ENCODE measurements at places on chromosomes 1 and 21.

- no peak for DNase-seq
Measured at GRCh38 chr1:114507513-114507912, 3.5 kb downstream of the TRIM33 start.

DNA sequence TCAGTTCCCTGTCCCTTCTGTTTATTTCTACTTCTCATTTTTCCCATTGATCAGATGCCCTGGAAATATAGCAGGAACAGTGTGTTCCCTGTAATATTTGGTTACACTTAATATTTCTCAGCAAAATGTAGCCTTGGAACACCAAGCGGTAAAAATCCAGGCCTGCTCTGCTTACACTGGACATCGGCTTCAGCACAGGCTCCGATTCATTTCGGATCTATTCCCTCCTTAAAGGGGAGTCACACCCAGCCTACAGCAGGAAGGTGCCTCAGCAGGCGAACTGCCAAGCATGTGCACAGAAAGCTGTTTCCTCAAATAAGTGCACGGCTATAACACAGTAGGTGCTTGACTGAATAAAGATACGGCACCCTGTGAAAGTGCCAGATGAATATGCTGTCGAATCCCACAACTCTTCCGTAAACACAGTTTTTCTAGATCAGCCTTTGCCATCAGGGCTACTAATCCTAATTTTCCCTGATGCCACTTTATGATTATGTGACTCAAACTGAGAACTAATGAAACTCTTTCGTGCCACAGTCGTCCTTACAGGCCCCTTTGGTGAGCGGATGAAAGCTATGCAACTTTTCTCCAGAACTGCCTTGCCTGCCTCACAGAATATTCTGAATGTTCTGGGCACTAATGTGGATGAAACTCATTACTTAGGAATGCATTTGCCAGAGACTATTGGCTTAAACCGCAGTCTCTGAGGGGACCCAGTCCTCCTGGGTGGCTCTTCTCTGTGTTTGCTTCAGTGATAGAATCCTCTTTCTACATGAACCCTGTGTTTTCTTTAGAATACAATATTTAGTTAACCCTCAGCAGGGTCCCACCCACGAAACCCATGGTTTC lies 275.5 kb upstream of the RUNX1 start:
- DNase-seq: no peak

DNA sequence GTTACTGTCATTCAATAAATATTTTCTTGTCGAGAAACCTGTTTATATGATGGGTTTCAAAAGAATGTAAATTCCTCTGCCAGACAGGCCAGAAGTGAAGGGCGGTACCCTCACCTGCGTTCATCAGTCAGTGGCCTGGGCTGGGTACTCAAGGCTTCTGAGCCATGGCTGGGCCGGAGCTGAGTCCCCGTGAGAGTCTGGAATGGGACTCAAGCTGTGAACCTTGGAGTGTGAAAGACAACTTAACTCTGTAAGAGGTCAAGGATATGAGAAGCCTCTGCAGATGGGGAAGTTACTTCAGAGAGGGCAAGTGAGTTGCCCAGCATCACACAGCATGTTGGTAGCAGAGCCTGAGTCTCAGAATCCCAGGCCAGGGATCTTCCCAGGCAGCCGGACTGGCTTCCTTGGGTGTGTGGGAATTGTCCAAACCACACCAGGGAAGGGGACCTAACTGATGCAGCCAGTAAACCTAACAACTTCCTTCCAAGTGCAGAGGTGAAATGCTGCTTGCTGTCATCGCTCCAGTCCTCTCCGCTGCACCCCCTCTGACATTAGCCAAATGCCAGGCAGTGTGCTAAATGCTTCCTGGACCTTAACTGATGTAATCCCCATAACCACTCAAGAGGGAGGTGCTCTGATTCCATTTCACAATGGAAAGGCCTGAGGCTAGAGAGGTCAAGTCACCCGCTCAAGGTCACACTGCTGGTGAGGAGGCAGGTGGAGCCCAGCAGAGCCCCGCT lies 4.8 kb downstream of the DISP3 start:
- DNase-seq: no peak

DNA sequence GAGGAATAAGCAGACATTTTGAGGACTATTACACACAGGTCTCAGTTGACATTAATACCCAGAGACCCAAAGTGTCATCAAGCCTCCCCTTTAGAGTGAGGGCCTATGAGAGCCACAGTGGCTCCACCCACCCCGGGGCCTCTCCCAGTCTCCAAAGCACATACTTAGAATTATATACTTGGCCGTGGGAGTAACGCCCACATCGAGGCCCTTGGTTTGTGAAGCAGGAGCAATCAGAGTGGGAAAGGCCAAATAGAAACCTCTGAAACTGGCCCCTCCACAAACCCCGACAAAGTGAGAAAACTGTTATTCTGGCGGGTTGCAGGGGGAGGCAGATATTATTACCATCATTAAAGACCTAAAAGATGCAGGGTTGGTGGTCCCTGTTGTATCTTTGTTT lies 7.0 kb upstream of the DESI2 start:
- no peak for DNase-seq

DNA sequence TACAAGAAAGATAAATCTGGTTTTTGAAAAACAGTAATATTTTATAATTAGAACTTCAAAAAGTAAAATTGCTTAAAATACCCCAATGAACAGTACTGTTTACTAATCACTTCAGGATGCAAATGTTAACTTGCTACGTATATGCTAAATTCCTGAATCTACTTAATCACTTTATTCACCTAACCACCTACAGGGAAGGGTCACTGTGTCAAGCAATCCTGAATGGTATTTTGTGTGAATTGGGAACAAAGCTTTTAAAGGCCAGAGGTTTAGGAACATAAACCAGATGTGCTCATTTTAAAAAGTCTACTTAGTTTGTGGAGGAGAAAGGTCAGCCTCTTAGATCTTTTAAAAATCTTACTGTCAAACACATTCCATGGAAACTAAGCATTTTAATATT lies 1143.0 kb upstream of the ADGRL2 start:
- DNase-seq: no peak

DNA sequence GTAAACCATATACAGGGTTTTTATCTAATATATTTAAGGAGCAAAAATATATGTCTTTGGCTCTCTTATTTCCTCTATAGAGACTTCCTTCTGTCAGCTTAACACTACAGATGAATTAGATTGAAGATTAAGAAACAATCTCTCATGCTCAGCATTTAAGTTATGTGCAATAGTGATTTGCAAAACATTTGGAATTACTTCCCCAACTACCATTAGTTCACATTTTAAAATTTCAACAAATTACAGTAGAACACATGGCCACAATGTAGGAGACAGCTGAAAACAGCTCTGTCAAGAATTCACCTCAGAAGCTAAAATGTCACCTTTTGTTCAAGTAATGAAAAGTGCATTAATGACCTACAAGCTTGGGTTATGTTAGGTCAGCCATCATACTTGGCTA lies 177.9 kb downstream of the EIF4G3 start:
- no peak for DNase-seq

GRCh38 chr1:202844935-202845334 lies 34.2 kb downstream of the PCAT6 start:
- DNase-seq: no peak

DNA sequence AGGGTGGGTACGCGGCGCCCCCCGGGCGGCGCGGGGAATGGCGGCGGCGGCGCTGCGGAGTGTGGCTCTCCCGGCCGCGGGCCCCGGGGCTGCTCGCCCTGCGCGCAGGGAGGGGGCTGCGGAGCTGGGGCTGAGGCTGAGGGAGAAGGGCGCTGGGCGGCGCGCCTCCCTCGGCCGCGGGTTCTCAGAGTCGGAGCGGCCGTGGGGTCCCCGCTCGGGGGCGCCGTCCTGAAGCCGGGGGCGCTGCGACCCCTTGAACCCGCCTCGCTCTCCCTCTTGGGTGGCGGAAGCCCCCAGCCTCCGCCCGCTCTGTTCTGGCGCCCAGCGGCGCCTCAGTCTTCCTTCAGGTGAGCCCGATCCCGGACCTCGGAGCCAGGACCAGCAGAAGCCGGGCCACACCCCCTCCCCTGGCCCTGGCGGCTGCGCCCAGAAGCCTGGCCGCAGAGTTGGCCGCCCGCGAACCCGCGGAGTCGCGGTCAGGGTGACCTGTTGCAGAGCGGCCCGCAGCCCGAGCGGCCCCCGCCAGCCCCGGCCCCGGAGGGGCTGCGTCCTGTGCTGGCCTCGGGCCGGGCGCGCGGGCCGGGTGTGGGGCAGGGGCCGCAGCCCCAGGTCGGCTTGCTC lies 532 bp downstream of the RALGPS2 start:
- peak; percentile 24 for DNase-seq

- no peak for DNase-seq
Measured at GRCh38 chr1:9228609-9229008, 6.0 kb upstream of the H6PD start.

DNA sequence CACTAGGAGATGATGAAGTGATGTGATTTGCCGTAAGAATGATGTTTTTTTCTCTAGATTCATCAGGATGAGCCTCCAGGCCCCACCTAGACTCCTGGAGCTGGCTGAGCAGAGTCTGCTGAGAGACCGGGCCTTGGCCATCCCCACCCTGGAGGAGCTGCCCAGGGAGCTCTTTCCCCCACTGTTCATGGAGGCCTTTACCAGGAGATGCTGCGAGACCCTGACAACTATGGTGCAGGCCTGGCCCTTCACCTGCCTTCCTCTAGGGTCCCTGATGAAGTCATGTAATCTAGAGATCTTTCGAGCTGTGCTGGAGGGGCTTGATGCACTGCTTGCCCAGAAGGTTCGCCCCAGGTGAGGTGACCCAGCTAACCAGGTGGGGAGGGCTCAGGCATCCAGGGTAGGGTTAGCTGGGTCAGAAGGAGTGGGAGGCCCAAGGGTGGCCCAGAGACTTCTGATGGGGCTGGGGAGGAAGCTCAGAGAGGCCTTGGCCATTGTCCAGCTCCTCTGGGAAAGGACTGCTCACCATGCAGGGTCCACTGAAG lies 1.3 kb downstream of the PRAMEF12 start:
- no peak for DNase-seq

- no peak for DNase-seq
Measured at GRCh38 chr1:89355056-89355455, 8.8 kb upstream of the GBP6 start.

DNA sequence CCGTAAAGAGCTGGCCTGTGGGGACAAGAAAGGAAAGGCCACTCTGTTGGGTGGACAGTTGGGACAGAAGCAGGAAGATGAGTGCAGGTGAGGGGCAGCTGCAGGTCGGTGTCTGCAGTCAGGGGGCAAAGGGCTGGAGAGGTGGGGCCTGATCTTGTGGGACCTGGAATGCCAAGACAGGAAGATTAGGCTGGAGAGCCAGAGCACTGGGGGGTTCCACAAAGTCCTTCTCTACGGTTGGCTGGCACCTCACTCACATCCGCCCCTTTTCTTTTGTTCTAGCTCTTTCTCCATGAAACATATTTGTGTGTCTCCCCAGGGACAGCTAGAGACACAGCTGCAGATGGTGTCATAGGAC lies 404.1 kb downstream of the PTPRU start:
- no peak for DNase-seq

DNA sequence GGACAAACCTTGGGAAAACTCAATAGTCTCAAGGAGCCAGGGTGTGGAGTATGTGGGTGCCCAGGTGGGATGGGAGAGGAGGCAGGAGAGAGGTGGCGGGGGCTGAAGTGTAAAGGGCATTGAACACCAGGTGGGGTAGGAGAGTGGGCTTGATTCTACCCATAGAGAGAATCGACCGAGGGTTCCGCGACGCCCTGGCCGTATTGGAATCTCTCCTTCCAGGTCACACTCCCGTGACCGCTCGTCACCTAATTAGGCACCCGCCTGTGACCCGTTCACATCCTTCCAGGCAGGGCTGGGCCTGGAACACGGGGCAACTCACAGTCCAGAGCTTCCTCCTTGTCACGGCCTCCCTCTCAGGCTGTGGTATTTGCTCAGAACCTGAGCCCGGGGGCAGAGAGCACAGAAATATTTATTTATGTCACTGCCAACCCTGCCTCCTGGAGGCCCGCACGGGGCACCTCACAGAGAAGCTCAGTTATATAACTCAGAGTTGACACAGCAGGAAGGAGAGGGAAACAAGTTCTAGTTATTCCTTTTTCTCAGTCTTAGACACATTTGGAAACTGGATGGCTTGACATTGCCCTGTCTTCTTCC lies 12.0 kb downstream of the NCMAP start:
- no peak for DNase-seq

DNA sequence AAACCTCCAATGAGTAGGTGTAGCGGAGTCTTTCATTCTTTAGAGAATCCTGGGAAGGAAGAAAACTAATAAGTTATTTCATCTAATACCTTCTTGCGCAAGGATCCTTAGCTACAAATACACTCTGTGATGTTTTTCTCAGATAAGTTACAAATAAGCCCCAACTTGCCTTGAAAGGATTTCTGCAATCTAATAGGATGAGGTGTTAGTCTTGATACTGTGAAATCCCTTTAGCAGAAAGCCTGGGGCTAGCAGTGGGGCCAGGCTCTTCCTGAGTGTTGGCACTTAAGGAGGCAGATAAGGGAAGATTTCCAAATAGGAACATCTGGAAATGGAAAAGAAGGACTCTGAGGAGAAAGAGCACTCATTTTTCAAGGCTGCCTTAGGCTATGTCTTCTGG lies 168.0 kb upstream of the DAB1 start:
- DNase-seq: no peak

GRCh38 chr1:115065021-115065420 lies 24.3 kb downstream of the TSPAN2 start:
- DNase-seq: no peak

- DNase-seq: no peak
Measured at GRCh38 chr1:119531606-119532323, 24.8 kb downstream of the HSD3B1 start.

DNA sequence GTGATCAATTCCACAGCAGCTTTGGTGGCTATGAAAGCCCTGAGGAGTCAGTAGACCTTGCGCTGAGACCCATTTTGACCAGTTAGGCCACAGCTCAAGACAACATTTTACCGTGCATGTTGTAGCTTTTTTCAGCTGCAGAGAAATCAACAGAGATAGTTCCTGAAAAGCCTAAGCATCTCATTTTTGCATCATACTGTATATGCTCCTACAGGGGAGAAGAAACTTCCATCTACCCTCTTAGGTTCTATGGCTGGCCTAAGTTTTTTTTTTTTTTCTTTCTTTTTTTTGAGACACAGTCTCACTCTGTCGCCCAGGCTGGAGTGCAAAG lies 24.8 kb upstream of the EYA3 start:
- DNase-seq: no peak

Measured in hematopoietic multipotent progenitor cell treated with erythropoietin and hydrocortisone succinate and interleukin-3 and kit ligand, for 8 days (in vitro differentiated cells).